Substantia nigra (tissue), 51 donors: ENCODE measurements at places on chromosomes 7 and 10.

DNA sequence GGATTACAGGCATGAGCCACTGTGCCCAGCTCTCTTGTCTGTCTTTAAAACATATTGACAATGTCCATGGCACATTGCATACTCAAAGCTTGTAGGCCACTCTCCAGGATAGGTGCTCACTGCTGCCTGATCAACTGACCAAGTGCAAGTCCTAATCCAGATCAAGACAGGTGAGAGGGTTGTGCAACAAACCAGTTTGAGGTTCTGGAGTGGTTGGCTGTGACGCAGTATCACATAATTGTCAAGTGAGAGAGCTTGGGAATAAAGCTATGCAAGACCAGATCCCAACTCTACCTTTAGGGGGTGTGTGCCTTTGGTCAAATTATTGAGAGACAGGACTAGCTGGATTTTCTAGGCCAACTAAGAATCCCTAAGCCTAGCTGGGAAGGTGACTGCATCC lies 43.0 kb upstream of the OPN4 start:
- no peak for DNase-seq

DNA sequence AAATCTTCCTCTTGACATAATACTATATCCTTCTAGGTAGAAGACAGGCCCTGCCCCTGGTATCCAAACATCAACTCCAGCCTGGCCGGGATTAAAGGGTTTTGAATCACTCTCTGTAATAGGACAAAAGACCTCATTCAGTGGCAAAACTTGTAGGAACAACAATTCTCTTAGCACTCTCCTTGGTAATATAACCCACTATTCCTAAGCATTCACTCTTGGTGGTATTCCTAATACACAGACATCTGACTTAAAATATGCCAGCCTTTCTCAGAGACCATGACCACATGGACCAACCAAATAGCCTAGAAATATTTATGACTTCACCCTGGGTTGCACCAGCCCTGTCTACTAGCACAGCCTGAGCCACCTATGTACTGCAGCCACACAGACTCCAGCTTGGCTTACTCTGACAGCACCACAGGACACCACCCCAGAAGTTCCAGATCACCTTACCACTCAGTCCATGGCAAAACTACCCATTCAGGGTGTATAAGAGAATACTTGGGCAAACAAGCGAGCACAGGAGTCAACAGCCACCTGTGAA lies 244.9 kb upstream of the NEBL start:
- DNase-seq: no peak

- no peak for DNase-seq
Measured at GRCh38 chr7:73341877-73342276, 13.9 kb downstream of the FKBP6 start.

DNA sequence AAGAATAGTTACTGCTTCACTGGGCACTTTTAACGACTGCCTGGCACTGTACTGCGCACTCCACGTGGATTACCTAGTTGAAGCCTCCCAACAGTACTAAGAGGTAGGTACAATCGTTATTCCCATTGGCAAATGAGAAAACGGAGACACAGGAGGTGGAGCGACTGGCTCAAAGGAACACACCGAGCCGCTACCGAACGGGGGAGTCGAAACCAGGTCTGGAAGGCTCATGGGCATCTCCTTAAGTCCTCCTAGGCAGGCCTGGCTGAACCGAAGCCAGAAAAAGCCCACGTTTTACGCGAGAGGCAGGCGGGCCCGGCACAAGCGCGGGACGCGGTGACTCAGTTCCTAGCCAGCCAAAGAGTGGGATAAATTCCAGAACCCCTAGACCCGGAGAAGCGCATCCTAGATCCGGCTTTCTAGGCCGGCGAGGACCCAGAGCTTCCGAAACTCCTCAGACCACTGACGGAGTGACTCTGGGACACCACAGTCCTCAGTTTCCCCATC lies 472 bp downstream of the PDAP1 start:
- no peak for DNase-seq

- no peak for DNase-seq
Measured at GRCh38 chr7:114312649-114313048, 102.0 kb upstream of the FOXP2 start.

DNA sequence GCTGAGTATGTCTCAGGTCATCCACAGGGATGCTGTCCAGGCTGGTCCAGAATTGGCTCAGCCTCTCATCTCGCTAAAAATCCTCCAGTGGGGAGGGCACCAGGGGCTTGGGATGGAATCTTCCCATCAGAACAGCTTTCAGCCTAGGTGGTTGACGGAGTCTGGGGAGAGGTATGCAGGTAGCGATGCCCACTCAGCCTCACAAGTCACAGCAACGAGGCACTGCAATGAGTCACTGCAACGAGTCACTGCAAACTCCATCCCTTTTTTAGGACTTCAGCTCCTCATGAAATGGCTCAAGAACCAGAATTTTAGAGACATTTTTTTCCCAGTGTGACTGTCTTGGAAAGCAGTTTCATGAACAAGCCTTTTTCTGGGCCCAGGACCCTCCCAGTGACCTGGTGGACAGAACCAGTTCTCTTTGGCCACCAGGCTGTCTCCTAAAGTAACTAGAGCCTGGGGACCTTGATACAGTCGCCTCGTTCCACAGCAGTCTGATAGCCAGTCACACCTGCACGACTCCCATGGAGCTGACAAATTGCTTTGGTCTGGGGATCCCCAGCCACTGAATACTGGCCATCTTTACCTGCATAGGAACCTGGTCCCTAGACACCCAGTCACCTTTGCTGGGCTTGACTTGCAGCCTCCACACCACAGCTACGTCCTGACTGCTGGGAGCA lies 41.3 kb upstream of the PPP2R2D start:
- DNase-seq: no peak

GRCh38 chr7:33773053-33773452 lies 132.3 kb upstream of the BMPER start:
- no peak for DNase-seq

DNA sequence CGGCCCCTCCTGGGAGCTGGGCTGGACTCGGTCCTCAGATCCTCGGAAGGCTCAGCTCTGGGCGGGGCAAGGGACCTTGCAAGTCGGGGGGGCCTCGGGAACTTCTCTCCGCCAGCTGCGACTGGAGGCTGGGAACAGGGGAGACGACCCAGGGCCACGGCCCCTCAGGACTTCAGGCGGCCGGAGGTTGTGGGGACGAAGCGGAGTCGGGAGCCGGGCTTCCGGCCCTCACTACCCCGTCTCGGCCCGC lies 2.6 kb downstream of the ADIRF start:
- no peak for DNase-seq

DNA sequence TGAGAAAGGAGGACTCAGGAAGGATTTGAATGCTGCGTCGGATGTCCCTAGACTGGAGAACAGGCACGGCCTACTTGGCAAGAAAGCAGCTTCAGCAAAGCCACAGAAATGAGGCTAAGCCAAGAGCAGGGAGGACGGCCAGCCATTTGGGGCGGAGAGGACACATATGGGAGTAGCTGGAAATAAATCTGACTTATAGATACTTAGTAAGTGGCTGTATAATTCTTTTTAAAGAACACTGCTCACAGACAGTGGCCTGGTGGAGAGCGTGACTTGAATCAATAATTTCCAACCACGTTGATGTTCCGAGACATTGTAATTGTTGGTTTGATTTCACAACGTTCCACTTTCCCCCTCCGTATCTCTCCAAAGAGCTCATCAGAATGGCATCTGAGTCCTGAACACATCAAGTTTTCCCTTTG lies 67.7 kb upstream of the JCAD start:
- DNase-seq: no peak

DNA sequence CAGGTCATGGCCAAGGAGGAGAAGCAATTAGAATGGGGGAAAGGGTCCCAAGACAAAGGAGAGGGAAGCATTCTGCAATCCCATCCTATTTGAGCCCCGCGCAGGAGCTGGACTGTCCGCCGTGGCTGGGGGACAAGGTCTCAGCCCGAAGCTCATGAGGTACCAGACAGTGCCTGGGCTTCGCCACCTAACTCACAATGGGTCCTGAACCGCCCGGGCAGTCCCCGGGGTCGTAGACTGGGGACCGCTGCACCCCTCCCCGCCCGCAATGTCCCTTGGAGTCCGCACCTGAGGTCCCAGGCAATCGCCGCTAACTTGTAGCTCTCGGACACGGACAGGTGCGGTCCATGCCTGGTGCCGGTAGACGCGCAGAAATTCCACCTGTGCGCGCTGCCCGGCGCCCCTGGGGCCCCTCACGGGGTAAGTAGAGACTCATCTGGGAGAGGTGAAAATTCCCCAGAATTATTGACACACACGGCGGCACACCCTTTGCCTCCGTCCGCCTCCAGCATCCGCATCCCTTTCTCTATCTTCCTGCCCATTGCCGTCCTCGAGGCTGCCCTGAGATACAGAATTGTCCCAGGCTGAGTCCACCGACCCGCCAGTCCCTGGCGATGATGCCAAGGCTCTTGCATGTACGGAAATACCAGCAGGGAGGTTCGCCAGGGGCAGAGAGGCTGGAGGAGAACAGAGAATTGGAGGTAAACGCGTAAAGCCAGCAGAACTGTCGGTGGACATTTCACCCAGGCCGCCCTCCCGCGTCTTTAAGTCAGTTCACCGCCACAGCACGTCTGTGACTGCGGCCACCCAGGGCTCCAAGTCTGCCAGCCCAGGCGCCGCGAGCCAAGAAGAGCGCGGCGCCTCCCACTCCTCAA lies 1.8 kb downstream of the CHRM2 start:
- DNase-seq: no peak

GRCh38 chr7:151856098-151856497 lies 20.8 kb downstream of the PRKAG2 start:
- no peak for DNase-seq

DNA sequence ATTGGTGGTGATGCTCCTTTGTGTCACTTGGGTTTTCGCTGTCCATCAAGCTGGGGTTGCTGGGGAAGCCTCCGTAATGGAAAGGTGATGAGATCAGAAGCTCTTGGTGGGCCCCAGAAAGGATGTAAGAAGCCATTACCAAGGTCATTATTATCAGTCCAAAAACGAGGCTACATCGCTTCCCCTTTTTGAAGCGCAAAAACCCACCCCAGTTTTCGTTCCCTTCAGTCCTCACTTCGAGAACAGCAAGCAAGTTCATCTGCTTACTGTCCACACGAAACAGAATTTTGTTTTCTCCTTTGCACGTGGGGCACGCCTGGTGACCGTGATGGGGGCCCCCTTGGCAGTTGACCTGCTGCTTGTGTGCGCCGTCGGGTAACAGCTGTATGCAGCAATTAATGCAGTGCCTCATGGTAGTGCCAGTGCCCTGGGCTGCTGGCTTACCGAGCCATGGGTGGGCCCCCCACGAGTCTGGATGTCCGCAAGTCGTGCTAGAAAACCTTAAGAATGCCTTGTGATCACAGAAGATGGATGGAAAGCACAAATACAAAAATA lies 47.5 kb downstream of the CHST15 start:
- no peak for DNase-seq

DNA sequence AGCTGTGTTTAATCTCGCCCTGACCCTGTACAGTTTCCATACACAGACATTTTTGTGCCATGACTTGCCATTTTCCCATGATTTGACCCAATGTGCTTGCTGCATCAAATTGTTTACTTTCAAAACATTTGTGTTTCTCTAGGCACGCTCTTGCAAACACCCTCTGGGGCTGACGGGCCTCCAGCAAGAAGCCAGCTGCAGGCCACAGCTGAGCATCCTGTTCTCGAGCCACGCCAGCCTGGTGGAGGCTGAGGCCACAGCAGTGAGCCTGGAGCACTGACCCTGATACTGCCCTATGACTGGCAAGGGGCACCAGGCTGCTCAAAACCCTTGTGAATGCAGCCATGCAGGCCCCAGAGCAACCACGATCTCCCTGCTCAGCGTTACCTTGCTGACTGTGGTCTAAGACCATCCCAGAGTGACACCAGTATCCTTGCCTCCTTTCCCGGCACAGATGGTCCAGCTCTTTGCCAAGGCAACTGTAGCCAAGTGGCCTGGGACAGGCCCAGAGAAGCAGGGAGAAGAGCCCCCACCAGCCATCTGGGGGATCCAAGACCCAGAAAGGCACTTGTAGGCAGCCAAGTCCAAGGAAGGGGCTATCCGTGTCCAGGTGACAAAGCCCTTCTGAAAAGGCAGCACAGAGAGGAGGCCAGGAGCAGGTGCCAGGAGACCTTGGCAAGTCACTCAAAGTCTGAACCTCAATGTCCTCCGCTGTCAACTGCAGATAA lies 78.5 kb downstream of the OAT start:
- DNase-seq: no peak

DNA sequence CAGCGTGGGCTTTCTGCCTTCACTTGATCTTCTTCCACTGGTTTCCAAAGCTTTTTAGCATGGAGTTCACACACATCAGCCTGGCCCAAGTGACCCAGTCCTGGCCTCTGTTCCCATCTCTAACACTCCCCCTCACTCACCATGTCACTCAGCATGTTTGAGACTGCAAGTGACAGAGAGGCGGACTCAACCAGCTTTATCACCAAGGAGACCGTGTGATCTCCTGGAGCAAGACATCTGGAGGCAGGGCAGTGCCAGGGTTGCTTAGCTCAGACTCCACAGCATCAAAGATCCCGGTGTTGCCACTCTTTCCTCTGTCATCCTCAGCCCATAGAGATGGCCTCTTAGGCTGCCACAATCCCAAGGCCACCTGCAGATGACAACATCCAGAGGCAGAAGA lies 39.4 kb downstream of the FAM241B start:
- no peak for DNase-seq

DNA sequence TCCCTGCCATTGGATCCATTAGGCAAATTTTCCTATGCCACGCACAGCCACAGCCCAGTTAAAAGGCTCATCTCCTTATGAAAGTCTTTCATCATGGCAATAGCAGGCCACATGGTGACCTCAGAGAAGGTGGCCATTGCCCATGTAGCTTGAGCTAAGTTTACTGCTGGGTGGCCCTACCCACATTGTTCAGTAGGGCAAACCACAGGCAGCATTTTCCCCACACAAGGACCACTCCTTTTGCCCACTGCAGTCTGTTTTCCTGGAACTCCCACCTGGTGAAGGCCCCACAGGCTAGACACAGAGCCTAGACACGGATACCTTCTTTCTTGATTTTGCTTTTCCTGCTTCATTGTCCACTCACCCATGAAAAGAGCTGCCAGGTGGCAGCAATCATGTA lies 101.5 kb upstream of the NPVF start:
- DNase-seq: no peak

DNA sequence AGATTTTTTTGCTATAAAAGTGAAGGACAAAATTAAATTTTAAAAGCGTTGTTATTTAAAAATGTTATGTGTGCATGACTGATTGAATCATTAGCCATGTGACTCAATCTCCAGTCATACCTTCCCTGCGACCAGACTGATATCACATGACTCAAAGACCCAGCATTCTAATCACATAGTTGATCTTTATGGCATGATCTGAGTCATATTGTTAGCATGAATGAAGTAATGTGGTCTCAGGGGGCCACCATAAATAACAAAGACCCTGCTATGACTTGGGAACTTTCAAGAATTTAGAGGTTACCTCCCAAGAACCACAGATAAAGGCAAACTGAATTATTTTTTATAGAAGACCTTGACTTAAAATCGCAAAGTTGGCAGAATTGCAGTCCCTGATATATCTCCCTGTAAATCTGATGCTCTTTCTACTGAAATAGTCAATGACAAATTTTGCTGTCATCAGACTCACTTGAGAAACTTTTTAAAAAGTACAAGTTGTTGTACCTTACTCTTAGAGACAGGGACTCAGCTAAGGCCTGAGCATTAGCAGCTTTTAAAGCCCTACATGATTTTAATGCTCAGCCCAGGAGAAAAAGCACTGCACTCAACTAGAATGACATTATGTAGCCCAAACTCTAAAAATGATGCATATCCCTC lies 717.3 kb downstream of the XPNPEP1 start:
- DNase-seq: no peak

- DNase-seq: no peak
Measured at GRCh38 chr7:117216436-117217069, 106.3 kb downstream of the WNT2 start.

- no peak for DNase-seq
Measured at GRCh38 chr7:47328392-47329319, 253.3 kb downstream of the TNS3 start.

GRCh38 chr7:151252961-151253711 lies 4.6 kb upstream of the SMARCD3 start:
- no peak for DNase-seq
